Fibroblast of the aortic adventitia (primary cell): ENCODE measurements at places on chromosomes 7 and 10.

- DNase-seq = no peak
Measured at GRCh38 chr7:106346167-106346677, 61.4 kb upstream of the NAMPT start.

GRCh38 chr7:81574723-81575326, 195.0 kb downstream of the HGF start:
- peak; percentile 94 for DNase-seq

DNA sequence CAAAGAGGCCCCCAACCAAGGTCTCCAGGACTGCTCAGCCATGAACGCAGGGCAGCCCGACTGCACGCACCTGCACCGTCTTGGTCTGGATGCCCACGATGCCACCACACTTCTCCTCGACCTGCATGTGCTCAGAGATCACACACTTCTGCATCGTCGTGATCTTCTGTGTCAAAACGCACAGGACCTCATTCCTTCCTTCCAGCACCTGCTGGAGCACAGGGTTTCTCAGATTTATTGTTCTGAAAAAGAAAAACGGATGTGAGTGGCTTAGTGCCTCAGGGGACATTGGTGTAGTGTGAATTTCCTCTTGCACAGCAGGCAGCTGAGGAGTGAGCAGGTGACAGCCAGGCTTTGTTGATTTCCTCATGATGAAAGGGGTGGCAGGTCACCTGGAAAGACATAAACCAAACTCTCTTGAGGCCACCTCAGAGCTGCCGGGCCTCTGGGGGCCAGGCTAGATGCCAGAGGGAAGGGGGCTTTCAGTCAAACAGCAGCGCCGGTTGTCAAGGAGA, 38.2 kb downstream of the GSDME start:
- no peak for DNase-seq

GRCh38 chr10:106395041-106395749, 769.3 kb downstream of the SORCS1 start:
- no peak for DNase-seq

DNA sequence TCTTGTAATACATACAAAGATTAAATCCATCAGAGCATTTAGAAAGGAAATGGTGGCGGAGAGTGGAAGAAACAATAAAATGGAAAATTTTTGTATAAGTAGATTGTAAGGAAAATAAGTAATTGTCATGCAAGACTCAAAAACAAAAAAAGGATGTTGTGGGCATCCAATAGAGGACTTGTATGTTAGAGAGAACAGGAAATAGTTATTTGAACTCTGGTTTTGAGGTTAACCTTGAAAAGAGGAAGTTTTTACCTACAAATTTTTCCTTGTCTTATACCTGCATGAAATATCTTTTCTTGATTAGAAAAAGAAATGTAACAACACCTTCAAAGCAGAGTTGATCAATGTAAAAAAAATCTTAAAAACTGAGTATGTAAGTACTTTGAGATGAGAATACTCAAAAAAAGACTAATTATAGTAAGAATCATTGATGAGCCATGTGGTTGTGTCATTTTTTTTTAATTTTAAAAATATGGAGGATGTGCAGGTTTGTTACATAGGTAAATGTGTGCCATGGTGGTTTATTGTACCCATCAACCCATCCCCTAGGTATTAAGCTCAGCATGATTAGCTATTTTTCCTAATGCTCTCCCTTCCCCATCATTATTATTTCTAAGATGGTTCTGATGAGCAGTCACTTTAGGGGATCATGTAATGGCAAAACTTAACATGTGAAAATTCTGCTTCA, 11.9 kb downstream of the TMEM106B start:
- no peak for DNase-seq

DNA sequence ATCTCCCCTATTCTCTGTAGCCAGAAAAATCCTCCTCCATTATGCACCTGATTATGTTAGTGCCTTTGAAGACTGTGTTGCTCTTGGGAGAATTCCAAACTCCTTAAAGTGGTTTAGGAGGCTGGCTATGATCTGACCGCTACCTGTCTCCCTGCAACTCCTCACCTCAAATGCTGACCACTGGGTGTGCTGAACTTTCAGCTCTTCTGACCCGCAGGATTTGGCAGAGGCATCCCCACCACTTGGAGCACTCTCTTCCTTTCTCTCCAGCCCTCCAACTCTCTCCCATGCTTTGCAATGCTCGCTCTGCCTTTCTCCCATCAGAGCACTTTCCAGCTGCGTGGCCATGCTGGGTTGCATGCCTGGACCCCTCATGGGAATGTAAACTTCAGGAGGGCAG, 227.6 kb downstream of the RPS24 start:
- DNase-seq = no peak
